ENCODE measurements at places on chromosomes 6 and 20.

DNA sequence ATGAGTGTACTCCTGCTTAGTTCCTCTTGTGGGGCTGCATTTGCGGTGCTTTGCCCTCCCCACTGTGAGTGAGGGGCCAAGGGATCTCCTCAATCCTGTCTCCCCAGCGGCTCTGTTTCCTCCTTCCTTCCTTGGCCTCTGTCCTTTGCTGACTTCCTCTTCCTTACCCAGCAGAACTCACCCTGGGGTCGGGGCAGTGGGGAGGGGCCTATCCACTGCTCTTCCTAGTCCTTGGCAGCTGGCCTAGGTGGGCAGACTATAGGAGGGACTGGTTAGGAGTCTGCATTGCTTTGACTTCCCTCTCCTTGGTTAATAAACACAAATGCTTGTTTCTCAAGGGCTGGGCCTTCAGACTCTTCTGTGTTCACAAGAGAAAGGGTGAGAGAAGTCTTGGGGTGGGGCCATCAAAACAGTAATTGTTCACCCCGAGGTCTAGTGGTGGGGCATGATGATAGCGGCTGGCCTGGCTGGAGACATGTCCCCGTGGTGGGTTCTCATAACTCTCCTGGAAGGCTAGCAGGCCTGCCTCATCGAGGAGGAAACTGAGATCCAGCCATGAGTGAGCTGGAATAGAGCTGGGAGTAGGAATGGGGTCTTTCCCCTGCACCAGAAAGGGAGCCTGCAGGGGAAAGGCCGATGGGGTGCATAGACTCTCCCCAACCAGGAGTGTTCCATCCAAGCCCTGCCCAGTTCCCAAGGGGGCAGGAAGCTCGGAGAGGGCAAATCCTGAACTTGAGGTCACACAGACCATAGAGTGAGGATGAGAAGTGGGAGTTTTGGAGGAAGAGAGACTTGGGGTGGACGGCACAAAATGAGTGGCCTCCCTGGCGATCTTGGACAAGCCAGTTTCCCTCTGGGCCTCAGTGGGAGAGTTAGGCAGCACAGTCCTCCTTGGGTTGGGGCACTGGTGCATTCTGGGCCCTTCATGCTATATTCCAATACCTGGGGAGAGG is 12.7 kb downstream of the FAM110A start:
- DNase-seq, result no peak

- no peak for DNase-seq
These were observed 1.4 kb downstream of the SLC12A5 start for GRCh38 chr20:46030284-46031013.

DNA sequence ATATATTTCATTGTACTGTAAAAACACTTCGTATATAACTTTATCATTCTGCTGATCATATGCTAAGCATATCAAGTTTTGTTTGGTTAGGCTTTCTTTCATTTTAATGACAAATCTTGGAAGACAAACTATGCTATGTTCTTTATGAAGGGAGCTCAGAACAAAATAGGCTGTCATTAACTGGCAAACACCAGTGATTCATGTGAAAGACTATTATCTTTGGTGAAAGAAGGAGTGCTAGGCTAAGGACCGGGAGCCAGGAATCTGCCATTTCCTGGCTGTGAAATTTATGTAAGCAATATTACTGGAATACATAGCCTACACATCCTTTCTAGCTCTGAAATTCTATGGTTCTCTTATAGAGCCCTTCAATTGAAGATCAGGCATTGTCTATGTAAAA is 136.2 kb upstream of the CCN2 start:
- no peak for DNase-seq

DNA sequence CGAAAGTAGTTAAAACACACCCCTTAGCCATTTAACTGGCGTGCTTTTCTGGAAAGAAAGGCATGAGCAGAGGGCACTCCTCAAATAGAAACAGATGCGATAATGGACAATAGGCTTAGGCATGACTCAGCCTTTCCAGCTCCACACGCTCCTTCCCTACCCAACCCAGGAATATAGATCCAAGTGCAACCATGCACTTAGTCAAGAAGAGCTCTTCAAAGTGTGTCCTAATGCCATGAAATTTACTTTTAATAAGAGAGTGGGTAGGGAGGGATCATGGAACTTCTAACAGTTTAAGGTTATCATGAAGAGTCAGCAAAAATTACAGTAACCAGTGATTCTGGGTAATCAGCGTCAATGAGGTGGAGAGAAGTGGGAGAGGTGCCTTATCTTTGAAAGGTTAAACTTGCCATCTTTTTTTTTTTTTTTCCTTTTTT is 2.4 kb upstream of the EFHC1 start:
- no peak for DNase-seq

- DNase-seq, result no peak
These were observed 4.7 kb downstream of the MAPK14 start for GRCh38 chr6:36032261-36032660.

DNA sequence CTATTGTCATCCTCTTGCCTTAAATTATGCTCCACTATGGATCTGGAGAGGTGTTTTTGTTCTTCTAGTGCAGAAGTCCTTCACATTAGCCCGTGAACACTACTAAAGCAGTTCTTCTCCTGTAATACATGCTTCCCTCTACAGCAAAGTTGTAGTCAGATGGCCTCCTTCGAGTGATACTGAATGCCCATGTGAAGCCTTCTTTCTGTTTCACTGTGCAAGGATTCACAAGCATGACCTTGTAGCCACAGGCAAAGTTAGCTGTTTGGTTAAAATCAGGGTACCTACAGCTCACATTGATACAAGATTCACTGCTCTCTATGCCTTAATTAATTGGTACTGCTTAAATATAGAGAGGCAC is 47.6 kb downstream of the ARHGAP18 start:
- no peak for DNase-seq

GRCh38 chr20:51583499-51583898 is 41.0 kb upstream of the NFATC2 start:
- no peak for DNase-seq
